ENCODE measurements at places on chromosomes 4 and X. TPM values are rescaled to one million over a fixed set of nuclear protein-coding genes. Genes with fewer than 3 reads are reported as not detected.

GPM6B gene
- polyA plus RNA-seq = 0.54 TPM

GRCh38 chrX:43266487-43266886 lies 389.6 kb upstream of the MAOA start:
- DNase-seq = no peak

DNA sequence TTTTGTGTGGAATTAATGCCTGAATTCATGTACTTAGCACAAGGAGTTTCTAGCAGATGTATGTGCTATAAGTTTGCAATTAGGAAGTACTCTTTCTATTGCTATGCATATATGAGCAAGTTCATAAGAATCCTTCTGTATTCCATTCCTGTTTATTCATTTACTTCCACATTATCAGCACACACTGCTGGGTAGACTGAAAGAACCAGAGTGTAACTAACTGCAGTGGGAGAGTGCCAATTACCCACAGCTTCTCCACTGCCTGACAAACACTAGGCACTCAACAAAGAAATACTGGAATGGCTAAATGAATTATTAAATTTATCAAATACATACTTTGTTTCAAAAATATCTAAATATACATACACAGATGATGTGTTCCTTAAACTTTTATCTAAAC lies 219.6 kb downstream of the CAMK2D start:
- no peak for DNase-seq

DNA sequence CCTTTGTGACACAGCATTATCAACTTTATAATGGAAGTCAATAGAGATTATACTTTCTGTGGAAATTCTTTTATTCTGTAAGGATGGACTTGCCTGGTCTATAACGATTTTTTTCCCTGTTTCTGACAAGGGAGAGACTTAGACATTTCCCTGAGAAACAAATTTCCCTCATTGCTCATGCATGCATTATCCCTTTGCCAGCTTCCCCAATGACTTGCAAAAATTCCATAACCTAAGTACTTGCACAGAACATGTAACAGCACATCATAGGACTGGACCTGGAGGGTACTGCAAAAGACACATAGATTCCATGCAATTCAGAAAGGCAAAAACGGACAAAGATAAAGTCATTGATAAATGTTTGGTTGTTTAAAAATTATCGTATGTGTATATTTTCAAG lies 166.7 kb downstream of the FHIP1A start:
- no peak for DNase-seq

TDO2 gene
- polyA plus RNA-seq = 1.3 TPM

DNA sequence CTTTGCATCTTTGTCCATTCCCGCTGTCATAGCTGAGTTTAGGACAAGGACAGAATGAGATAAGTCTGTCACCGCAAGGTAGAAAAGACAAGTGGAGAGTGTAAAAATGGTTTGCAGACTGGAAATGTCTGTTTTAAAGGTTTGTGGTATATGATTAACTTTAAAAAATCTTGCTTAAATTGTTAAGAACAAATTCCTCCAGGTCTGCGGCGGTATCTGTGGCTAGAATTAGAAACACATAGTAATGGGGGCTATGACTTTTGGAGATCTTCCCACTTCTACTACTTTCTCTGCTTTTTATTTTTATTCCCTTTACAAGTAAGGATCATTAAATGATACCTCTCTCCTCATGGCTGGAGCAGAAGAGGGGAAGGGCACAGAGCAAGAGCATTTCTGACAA lies 92.2 kb downstream of the MID1IP1 start:
- DNase-seq = no peak
